Caco-2 (cell line): ENCODE measurements at places on chromosomes 1 and 21.

- no peak for DNase-seq
- no peaks in the 10 kb centered on the region for H3K27me3 ChIP-seq
- no peak overlapping the region for H3K27ac ChIP-seq
- H3K4me1 ChIP-seq = peaks cover 7% of the 10 kb centered on the region; the same call in 1 of the 2 replicates
- no peak overlapping the region for H3K4me3 ChIP-seq
- H3K36me3 ChIP-seq = no peaks in the 10 kb centered on the region
These were observed 40.1 kb downstream of the CAMK2N1 start for GRCh38 chr1:20445956-20446355.

- H3K27me3 ChIP-seq = no peaks in the 10 kb centered on the region
- H3K4me1 ChIP-seq = no peaks in the 10 kb centered on the region
- no peak for DNase-seq
- no peak within 1 kb of the TSS for H3K4me3 ChIP-seq
These were observed at the start of gene TIE1 for GRCh38 chr1:43300378-43301094. TIE1 (plus strand) TSS chr1:43300982; CDS start chr1:43301072, 90 bp downstream.

- H3K36me3 ChIP-seq = no peaks in the 10 kb centered on the region
- peaks cover 26% of the 10 kb centered on the region for H3K4me1 ChIP-seq
- H3K27ac ChIP-seq = no peak overlapping the region
- no peak overlapping the region for H3K4me3 ChIP-seq
- DNase-seq = no peak
- no peaks in the 10 kb centered on the region for H3K27me3 ChIP-seq
These were observed 2.1 kb downstream of the HLCS start for GRCh38 chr21:36964398-36964797.

GRCh38 chr1:232766241-232766890 is 38.9 kb upstream of the MAP10 start:
- no peak overlapping the region for H3K27ac ChIP-seq
- no peaks in the 10 kb centered on the region for H3K27me3 ChIP-seq
- no peaks in the 10 kb centered on the region for H3K4me1 ChIP-seq
- no peak for DNase-seq
- no peak overlapping the region for H3K4me3 ChIP-seq

GRCh38 chr1:2105781-2106524 is 55.7 kb downstream of the PRKCZ start:
- no peak overlapping the region for H3K27ac ChIP-seq
- DNase-seq = no peak
- H3K4me1 ChIP-seq = no peaks in the 10 kb centered on the region

DNA sequence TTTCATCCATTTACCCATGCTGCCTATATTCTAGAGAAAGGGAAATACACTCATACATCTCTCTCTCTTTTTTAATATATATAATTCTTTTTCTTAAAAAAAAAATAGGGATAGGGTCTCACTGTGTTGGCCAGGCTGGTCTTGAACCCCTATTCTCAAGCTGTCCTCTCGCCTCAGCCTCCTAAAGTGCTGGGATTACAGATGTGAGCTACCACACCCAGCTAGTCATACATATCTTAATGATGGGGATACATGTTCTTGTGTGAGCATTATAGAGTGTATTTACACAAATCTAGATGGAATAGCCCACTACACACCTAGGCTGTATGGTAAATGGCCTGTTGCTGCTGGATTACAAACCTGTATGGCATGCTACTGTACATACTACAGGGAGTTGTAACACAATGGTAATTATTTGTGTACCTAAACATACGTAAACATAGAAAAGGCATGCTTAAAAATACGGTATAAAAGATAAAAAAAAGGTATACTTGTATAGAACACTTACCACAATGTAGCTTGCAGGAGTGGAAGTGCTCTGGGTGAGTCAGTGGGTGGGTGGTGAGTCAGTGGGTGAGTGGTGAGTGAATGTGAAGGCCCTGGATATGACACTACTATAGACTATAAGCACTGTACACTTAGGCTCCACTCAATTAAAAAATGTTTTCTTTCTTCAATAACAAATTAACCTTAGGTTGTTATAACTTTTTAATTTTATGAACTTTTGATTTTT is 72.9 kb downstream of the IVNS1ABP start:
- peaks cover 22% of the 10 kb centered on the region for H3K4me1 ChIP-seq
- no peaks in the 10 kb centered on the region for H3K36me3 ChIP-seq

DNA sequence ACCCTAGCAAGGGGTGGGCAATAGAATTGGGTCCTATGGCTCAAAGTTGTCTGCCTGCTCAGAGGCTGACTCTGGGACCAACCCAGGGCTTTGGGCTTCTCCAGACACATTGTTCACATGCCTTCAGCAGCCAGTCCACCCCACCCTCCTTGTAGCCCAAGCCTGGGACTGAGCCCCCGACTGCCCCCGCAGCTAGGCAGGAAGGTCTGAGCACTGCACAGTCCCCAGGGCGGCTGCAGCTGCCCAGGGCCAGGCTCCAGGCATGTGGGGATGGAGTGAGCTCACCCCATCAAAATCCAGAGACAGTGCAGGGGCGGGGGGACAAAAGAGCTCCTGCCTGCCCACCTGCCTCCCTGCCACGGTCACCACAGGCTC is 35.6 kb downstream of the HSPG2 start:
- peak overlapping the region; percentile 59 for H3K27ac ChIP-seq
- H3K4me3 ChIP-seq = no peak overlapping the region
- peaks cover 4% of the 10 kb centered on the region for H3K36me3 ChIP-seq
- no peaks in the 10 kb centered on the region for H3K27me3 ChIP-seq
- DNase-seq = no peak
- H3K4me1 ChIP-seq = peaks cover 55% of the 10 kb centered on the region

DNA sequence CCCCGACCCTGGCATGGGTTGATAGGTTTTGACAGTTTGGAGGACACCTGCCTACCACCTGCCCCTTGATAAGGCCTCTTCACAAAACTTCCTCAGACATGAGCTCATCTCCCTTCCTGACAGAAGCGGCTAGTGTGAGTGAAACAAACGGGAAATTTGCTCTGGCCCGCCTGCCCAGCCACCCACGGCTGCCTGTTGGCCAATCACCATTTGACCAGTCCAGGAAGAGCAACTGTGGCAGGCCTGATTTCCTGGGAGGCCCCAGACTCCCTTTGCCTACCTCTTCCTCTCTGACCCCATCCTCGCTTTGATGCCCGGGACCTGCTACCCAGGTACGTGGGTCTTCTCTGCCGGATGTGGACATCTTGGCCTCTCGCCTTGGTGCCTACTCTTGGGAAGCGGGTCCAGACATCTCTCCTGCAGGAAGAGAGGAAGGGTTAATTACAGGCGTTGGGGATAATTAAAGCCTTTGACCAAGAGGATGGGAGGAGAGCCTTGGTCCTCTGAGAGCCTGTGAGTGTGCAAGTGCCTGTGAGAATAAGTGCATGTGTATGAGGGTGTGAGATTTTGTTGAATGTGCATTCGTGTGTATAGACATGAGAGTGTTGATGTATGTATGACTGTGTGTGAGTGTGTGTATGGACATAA is 1.1 kb upstream of the EPHA2 start:
- no peak for DNase-seq
- peak overlapping the region; percentile 94 for H3K27ac ChIP-seq
- no peaks in the 10 kb centered on the region for H3K27me3 ChIP-seq
- H3K36me3 ChIP-seq = no peaks in the 10 kb centered on the region; the same call in 1 of the 2 replicates

GRCh38 chr21:45155910-45156309 is 81.5 kb downstream of the ADARB1 start:
- no peaks in the 10 kb centered on the region for H3K36me3 ChIP-seq
- H3K27ac ChIP-seq = no peak overlapping the region
- DNase-seq = no peak
- H3K4me1 ChIP-seq = no peaks in the 10 kb centered on the region

GRCh38 chr1:38153066-38153777 is 106.6 kb upstream of the POU3F1 start:
- H3K27ac ChIP-seq = no peak overlapping the region
- H3K36me3 ChIP-seq = no peaks in the 10 kb centered on the region
- no peaks in the 10 kb centered on the region; the same call in 1 of the 2 replicates for H3K27me3 ChIP-seq

DNA sequence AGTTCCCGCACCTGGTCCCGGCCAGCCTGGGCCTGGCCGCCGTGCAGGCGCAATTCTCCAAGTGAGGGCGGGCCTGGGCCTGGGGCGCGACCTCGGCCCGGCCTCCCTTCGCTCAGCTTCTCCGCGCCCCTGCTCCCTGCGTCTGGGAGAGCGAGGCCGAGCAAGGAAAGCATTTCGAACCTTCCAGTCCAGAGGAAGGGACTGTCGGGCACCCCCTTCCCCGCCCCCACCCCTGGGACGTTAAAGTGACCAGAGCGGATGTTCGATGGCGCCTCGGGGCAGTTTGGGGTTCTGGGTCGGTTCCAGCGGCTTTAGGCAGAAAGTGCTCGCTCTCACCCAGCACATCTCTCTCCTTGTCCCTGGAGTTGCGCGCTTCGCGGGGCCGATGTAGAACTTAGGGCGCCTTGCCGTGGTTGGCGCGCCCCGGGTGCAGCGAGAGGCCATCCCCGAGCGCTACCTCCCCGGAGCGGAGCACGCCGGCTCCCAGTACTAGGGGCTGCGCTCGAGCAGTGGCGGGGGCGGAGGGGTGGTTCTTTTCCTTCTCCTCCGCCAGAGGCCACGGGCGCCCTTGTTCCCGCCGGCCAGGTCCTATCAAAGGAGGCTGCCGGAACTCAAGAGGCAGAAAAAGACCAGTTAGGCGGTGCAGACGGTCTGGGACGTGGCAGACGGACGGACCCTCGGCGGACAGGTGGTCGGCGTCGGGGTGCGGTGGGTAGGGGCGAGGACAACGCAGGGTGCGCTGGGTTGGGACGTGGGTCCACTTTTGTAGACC is 1.2 kb downstream of the OLIG1 start:
- no peak for DNase-seq
- H3K36me3 ChIP-seq = no peaks in the 10 kb centered on the region
- no peak overlapping the region for H3K27ac ChIP-seq
- H3K4me3 ChIP-seq = peak overlapping the region; percentile 10
- peaks cover 10% of the 10 kb centered on the region for H3K4me1 ChIP-seq
- H3K27me3 ChIP-seq = no peaks in the 10 kb centered on the region; the same call in 1 of the 2 replicates

- no peaks in the 10 kb centered on the region for H3K36me3 ChIP-seq
- H3K27me3 ChIP-seq = no peaks in the 10 kb centered on the region
- peak; percentile 36 for DNase-seq
- no peak overlapping the region for H3K4me3 ChIP-seq
These were observed 1708.5 kb downstream of the BRINP3 start for GRCh38 chr1:188769181-188769580.

DNA sequence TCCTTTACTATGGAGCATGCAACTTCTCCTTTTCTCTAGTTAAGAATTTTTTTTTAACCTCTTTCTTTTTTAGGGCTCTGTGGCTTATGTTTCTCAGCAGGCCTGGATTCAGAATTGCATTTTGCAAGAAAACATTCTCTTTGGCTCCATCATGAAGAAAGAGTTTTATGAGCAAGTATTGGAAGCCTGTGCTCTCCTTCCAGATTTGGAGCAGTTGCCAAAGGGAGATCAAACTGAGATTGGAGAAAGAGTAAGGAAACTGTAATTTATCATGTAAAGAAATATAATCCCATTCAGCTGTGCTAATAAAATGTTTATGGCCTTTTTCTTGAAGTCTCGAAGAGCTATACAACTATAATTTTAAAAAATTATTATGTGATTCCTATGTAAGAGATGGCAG is 70.1 kb downstream of the HSPA13 start:
- DNase-seq = no peak
- no peaks in the 10 kb centered on the region; the same call in 1 of the 2 replicates for H3K27me3 ChIP-seq
- H3K36me3 ChIP-seq = no peaks in the 10 kb centered on the region
- H3K27ac ChIP-seq = no peak overlapping the region

- H3K4me3 ChIP-seq = no peak overlapping the region
- H3K27ac ChIP-seq = no peak overlapping the region
- DNase-seq = no peak
- H3K4me1 ChIP-seq = no peaks in the 10 kb centered on the region
- H3K36me3 ChIP-seq = no peaks in the 10 kb centered on the region
- H3K27me3 ChIP-seq = no peaks in the 10 kb centered on the region
These were observed 81.5 kb downstream of the STUM start for GRCh38 chr1:226629896-226630550.

DNA sequence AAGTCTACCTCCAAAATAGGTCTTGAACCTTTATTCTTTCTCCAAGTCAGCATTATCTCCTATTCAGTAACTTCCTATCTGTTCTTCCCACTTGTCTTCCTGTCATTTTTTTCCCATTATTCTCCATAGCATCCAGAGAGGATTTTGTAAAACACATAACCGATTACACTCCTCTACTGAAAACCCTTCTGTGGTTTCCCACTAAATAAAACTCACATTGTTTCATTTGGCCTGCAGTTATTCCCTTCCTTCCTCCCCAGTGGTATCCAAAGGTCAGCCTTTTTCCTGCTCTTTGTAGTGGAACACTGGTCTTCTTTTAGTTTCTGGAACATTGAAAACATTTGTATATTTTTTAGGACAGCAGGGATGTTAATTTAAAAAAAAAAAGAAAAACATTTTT is 266.0 kb downstream of the GPR52 start:
- H3K27ac ChIP-seq = no peak overlapping the region
- no peaks in the 10 kb centered on the region for H3K36me3 ChIP-seq
- no peak overlapping the region for H3K4me3 ChIP-seq
- H3K4me1 ChIP-seq = no peaks in the 10 kb centered on the region
- no peaks in the 10 kb centered on the region for H3K27me3 ChIP-seq
- no peak for DNase-seq

GRCh38 chr1:99365141-99365540 is 100.8 kb downstream of the PLPPR4 start:
- no peaks in the 10 kb centered on the region for H3K36me3 ChIP-seq
- H3K4me1 ChIP-seq = no peaks in the 10 kb centered on the region
- DNase-seq = no peak
- H3K4me3 ChIP-seq = no peak overlapping the region
- no peaks in the 10 kb centered on the region for H3K27me3 ChIP-seq

DNA sequence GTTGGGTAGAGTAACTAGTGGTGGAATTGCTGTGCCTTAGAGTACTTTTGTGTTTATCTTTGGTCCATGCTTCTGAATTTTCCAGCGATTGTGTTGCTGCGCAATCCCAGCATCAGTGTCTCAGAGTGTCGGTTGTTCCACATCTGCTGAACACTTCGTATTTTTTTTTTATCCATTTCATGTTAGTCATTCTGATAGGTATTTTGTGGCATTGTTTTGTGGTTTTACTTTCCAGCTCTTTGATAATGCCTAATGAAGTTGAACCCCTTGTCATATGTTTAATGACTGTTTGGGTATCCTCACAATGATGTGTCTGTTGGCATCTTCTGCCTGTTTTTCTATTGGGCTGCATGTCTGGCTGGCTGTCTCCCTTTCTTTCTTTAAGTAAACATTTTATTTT is 13.6 kb downstream of the TUFT1 start:
- H3K27me3 ChIP-seq = no peaks in the 10 kb centered on the region
- no peak overlapping the region for H3K4me3 ChIP-seq
- no peak for DNase-seq
- peaks cover 34% of the 10 kb centered on the region for H3K4me1 ChIP-seq
- H3K36me3 ChIP-seq = no peaks in the 10 kb centered on the region; the same call in 1 of the 2 replicates

DNA sequence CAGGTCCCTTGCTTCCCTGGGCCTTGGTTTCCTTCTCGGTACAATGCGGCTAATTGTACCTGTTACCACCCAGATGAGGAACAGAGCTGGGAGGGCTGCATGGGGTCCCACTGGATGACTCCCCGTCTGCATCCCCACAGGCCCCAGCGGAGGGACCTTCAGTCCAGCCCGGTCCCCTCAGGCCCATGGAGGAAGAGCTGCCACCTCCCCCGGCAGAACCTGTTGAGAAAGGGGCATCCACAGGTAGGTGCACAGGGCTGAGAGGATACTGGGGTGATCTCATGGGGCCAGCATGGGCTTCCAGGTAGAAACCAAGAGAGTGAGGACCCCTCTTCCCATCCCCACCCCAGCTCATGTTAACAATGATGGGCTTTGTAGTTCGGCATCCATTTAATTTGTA is 9.8 kb downstream of the FBLIM1 start:
- peaks cover 14% of the 10 kb centered on the region for H3K4me1 ChIP-seq
- H3K4me3 ChIP-seq = no peak overlapping the region
- no peaks in the 10 kb centered on the region for H3K36me3 ChIP-seq
- no peak for DNase-seq

GRCh38 chr21:45355573-45355972 is 49.4 kb upstream of the COL18A1 start:
- H3K4me3 ChIP-seq = no peak overlapping the region
- peaks cover 58% of the 10 kb centered on the region for H3K4me1 ChIP-seq
- H3K36me3 ChIP-seq = no peaks in the 10 kb centered on the region
- H3K27ac ChIP-seq = peak overlapping the region; percentile 99
